ENCODE measurements at places on chromosomes 7 and 10.

GRCh38 chr7:101969997-101970585, 152.7 kb downstream of the CUX1 start:
- DNase-seq = no peak

DNA sequence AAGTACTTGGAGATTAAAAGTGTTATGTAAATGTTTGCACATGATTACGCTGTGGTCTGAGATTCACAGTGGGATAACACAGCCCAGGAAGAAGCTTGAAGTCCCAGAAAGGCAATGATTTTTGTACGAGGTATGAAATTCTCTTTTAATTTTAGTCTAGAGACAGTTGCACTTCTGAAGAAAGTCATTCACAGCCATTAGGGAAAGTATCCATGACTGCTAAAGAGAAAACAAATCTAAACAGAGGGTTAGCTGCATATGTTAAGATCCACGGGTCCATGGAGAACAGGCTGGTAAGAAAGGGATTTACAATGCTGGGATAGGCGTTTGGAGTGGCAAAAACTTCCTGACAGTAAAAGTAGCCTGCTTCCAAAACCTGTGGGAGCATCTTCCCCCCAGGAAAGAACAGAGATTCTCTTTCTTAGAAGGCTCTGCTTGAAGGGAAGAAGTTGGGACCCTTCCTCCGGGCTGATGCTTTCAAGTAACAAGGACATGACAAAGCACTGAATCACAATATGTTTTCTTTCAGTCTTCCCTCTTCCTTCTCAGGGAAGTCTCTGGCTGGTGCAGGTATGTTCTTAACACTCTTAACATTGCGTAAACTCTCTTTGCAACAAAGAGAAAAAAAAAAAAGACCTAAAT, 220.8 kb upstream of the CELF2 start:
- DNase-seq = no peak

- DNase-seq = peak; percentile 67
These were observed 157.3 kb downstream of the CTTNBP2 start for GRCh38 chr7:117715784-117716445.

GRCh38 chr7:47837826-47838225, 110.4 kb downstream of the PKD1L1 start:
- no peak for DNase-seq

GRCh38 chr10:87842220-87842641, 21.1 kb downstream of the KLLN start:
- DNase-seq = no peak

DNA sequence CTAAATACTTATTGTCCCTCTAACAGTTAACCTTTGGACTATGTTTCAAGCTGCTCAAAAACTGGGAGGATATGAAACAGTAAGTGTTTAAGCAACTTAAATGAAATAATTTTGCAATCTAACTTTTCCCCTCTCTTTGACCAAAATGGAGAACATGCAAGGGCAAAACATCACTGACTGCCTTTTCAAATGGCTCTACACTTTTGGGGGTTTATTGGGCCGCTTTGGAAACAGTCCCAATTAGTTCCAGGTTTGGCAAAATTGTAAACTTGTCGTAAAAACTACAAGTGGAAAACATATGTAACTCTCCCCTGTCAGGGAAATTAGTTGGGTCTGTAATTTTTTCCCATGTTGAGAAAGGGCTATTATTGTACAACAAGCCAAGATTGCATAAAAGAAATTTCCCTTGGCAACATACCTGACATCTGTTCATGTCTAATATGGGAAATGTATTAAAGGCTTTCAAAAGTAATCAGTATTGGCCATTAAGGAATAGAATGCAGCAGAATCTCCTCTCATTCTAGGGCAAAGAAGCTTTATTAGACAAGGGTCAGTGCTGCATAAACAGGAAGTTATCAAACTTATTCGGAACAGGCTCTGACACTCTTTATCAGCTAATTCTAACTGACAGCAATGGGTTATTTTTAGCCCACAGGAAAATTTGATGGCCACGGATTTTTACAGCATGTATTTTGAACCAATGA, 157.9 kb downstream of the ARID5B start:
- peak; percentile 27 for DNase-seq

DNA sequence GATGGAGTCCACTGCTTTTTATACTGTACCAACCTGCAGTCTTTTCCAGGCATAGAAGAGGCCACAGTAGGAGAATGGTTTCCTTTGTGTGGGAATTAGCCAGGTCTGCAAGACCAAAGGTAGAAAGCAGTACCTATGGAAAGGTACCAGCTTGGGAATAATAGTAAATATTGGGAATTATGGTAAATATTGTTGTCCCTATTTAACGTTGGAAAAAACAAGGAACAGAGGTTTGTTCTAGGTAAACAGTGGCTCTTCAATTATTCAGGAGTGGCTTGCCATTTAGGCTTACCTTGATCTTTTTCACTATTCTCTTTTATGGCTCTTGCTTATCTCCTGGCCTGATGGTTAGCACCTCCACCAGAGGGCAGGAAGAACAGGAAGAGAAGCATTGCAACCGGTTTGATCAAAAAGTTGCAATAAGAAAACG, 43.9 kb upstream of the GSAP start:
- DNase-seq = peak; percentile 30

- no peak for DNase-seq
These were observed 73.8 kb upstream of the GTF2IRD1 start for GRCh38 chr7:74379938-74380337.

DNA sequence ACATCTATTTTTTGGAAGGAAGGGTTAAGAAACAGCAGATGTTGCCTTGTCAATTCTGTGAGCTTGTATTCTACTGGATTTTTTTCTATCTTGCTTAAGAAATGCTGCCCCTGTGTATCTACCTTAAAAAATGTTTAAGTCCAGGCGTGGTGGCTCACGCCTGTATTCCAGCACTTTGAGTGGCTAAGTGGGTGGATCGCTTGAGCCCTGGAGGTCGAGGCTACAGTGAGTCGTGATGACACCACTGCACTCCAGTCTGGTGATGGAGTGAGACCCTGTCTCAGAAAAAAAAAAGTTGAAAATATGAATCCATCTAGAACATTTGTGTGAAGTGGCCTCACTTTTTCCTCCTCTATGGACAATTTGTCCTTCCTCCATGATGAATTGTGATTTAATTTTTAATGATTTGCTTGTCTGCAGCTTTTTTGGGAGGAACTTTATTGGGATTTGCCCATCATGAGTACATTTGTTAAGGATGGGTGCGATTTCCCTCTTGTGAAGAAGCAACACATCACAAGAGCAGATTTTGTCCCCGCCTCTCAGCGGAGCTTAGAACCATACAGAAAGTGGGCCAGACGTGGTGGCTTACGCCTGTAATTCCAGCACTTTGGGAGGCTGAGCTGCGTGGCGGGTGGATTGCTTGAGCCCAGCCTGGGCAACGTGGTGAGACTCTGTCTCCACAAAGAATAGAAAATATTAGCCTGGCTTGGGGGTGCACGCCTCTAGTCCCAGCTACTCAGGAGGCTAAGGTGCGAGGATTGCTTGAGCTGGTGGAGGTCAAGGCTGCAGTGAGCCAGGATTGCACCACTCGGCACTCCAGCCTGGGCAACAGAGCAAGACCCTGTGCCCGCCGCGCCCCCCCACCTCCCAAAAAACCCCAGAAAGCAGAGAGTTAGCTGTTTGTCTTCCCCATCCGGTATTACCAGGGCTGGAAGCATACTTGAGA, 57.7 kb downstream of the DNAJB6 start:
- DNase-seq = no peak

DNA sequence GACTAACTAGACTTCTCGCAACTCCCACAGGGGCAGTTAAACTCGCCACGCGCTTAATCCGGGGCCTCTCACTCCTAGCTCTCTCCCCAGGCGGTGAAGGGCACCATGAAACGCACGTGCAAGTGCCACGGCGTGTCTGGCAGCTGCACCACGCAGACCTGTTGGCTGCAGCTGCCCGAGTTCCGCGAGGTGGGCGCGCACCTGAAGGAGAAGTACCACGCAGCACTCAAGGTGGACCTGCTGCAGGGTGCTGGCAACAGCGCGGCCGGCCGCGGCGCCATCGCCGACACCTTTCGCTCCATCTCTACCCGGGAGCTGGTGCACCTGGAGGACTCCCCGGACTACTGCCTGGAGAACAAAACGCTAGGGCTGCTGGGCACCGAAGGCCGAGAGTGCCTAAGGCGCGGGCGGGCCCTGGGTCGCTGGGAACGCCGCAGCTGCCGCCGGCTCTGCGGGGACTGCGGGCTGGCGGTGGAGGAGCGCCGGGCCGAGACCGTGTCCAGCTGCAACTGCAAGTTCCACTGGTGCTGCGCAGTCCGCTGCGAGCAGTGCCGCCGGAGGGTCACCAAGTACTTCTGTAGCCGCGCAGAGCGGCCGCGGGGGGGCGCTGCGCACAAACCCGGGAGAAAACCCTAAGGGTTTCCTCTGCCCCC, 19.5 kb downstream of the WNT8B start:
- peak; percentile 60 for DNase-seq

DNA sequence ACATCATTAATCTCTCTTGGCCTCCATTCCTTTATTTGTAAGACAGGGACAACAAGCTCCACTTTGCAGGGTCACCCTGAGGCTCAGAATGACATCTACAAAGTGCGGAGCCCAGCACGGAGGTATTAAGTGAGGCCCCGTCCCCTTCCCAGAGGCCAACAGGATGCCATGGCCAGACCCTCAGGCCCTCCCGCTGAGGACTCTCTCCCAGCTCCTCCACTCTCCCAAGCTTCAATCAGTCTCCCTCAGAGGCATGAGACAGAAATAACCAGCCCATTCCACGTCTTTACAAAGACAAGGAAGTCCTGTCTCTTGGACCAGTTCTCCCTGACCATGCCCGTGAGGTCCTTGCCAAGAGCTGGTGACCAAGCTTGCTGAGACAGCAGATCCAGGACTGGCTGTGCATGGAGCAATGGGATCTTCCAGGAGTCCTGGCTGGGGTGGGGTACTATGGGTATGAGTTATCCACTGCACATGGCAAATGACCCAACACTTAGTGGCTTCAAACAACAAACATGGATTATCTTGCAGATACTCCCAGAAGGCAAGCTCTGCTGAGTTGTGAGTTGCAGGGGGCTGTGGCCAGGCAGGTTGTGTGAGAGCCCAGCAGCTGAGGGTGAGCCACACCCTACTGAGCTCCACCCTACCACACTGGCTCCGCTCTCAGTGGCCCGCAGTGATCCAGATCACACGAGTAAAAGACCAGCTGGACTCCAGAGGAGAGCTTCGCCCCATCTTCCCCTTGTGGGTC, 4.3 kb upstream of the PPIF start:
- peak; percentile 49 for DNase-seq

GRCh38 chr7:88015309-88015708, 81.3 kb downstream of the ADAM22 start:
- no peak for DNase-seq

- no peak for DNase-seq
These were observed 173.6 kb downstream of the RNF133 start for GRCh38 chr7:122525355-122525754.

GRCh38 chr7:49527182-49527581, 246.3 kb upstream of the VWC2 start:
- no peak for DNase-seq

GRCh38 chr10:126957111-126957510, 51.9 kb downstream of the DOCK1 start:
- no peak for DNase-seq

DNA sequence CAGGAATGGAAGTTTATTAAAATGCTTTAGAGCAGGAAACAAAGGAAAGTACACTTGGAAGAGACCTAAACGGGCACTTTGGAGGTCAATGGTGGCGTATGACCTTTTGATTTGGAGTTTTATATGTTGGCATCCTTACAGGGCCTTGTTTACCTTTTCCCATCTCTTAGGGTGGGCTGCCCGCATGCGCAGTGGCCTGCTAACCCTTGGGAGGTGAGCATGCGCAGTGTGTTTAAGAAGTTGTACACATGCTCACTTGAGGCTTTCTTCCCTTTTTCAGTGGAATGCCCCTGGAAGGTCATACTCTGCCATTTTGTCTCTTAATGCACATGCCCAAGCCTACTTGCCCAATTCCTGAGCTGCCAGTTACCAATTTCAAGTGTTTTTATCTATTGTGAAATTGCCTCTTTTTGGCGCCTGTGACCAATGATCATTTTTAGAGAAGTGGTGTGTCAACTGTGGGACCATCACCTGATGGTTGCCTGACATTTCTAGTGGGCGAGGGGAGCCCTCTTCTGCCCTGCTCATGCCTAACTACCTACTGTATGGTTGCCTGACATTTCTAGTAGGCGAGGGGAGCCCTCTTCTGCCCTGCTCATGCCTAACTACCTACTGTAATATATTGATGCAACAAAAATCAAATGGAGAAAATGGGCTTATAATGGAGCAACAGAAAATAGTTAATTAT, 138.0 kb downstream of the PPP1R9A start:
- DNase-seq = no peak

DNA sequence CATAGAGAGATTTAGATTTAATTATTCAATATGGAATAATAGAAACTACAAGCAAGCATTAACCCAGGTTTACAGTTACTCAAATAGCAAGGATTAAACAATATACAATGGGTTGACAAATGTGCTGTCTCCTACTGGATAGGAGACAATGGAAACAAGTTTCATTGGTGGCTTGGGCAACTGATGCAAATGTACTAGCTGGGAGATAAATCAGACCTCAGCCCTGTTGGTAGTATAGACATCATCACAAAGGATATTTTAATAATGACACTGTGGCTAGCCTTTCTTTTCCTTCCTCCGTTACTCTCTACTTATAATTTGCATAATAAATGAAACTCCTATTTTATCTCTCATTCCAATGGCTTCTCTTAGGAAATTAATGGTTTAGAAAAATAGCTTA, 96.5 kb upstream of the DKK1 start:
- DNase-seq = no peak

DNA sequence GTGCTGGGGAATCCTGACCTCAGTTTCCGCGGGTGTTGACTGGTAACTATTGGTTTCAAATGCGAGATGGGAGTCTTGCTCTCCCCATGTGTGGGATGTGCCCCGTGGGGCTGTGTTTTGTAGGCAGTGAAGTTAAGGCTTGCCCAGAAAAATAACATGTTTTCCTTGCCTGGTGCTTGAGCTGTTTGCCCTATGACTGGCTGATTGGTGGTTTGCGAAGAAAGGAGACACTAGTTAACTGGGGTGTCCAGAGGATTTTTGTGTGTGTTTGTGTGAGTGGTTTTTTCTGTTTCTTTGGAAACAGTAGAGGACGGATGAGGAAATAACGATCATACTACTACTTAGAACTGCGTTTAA, 61.9 kb downstream of the CREB5 start:
- DNase-seq = no peak

GRCh38 chr7:142714375-142714774, 34.9 kb upstream of the PRSS1 start:
- peak; percentile 43 for DNase-seq

Measured in hematopoietic multipotent progenitor cell treated with erythropoietin and hydrocortisone succinate and interleukin-3 and kit ligand, for 8 days (in vitro differentiated cells).